ENCODE measurements at places on chromosomes 12 and 14.

GRCh38 chr12:68139001-68139400 is 20.5 kb downstream of the IFNG start:
- DNase-seq, result no peak

- DNase-seq, result no peak
These were observed 124.2 kb downstream of the PAWR start for GRCh38 chr12:79566452-79567174.

DNA sequence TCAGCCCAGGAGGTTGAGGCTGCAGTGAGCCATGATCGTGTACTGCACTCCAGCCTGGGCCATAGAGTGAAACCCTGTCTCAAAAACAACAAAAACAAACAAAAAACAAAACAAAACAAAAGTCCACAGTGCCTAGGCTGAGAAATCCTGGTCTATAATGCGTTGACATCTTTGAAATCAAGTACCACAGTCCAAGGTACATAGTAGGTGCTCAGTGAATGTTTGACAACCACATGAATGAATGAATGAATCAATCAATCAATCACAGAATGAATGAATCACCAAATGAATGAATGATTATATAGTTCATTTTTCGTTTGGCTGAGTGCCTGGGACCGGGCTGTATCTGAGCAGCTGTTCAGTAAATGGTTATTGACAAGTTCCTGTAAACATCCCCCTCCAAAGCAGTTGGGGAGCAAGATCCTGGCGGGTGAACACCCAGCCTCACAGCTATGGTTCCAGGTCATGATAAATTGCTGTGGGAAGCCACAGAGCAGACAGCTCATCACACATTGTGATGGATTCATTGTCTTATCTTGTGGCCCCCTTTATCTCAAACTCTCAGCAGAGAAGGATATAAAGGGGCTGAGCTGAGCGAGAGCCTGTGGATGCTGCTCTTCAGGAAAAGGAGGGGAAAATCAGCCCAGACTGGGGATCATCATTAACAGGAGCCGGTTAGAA is 30.4 kb upstream of the IFT81 start:
- no peak for DNase-seq

DNA sequence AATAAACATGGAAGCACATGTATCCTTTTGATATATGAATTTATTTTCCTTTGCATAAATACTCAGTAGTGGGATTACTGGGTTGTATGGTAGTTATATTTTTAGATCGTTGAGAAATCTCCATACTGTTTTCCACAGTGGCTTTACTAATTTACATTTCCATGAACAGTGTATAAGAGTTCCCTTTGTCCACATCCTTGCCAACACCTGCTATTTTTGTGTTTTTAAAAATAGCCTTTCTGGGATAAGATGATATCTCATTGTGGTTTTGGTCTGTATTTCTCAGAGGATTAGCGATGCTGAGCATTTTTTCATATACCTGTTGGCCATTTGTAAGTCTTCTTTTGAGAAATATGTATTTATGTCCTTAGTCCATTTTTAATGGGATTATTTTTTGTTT is 329.2 kb upstream of the KITLG start:
- DNase-seq, result no peak

DNA sequence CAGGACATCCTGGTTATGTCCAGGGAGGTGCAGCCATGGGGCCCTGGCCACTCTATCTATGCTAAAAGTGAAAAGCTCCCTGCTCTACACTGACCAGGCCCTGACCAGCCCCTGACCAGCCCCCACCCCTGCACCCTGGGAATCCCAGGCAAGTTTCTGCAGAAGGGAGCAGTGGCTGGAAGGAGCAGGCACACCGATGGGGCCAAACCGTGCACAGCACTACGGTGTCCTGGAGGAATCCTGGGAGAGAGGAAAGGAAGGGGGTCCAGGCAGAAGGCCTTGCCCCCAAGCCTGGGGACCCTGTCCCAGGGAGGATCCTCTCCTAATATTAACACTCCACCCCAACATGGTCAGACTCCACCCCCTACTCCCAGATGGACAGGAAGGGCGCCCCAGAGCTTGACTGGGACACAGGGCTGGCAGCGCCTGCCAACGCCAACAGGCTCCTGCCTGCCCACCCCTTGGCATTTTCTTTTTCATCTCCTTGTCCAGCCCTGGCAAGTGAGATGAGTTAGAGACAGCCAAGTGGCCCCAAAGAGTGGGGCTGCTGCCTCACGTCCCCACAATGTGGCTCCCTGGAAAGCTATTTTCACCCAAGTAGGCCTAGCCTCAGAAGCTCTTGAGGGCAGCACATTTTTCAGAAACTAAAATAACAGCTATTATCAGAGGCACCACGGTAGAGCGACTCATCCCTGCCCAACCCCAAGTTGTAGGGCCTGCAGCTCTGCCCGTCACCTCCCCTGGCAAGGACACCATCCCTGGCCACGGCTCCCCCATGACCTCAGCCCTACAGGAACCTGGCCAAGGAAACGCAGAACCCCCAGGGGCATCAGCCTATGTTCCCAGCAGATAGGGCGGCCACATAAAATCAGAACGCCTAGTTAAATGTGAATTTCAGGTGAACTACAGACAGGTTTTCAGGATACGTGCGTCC is 82.6 kb downstream of the SCARB1 start:
- no peak for DNase-seq

DNA sequence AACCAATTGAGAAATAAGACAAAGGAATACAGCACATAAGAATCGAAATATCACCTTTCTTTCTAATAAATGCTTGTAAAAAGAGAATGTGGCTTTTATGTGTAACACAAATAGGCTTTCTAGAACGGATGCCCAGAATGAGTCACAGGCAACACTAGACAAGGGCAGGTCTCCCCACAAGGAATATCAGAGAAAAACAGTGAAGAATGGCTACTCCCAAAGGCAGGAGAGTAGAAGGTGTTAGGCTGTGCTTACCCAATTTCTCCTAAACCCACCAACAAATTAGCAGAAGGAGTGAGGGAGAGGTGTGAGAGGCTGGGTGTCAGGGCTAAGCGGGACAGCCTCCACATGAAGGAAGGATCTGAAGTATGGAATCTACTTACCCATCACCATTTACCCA is 55.2 kb downstream of the GALNT4 start:
- DNase-seq, result no peak

GRCh38 chr12:59010941-59011340 is 90.6 kb upstream of the LRIG3 start:
- DNase-seq, result no peak

- DNase-seq, result no peak
These were observed 26.0 kb downstream of the PSMA3 start for GRCh38 chr14:58270628-58271027.

GRCh38 chr14:99252940-99253868 is 18.8 kb downstream of the BCL11B start:
- no peak for DNase-seq

DNA sequence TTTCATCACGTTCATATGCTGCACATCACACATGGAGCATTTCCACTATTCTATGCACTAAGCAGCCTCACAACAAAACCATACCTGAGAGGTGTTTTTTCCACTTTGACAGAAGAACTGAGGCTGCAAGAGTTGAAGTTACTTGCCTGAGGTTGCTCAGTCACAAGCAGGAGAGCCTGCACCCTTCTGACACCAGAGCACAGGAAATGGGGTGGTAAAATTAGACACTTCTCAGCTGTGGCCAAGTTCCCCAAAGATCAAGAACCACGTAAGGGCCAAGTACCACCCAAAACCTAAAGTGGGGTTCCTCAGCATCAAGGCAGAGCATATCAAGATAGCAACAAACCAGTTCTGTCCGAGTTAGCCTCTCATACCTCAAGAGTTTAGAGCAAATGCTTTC is 185.8 kb downstream of the CAPZA3 start:
- DNase-seq, result no peak
